ENCODE measurements at places on chromosomes 5 and 9.

- H3K36me3 ChIP-seq: peaks cover 4% of the 10 kb centered on the region
- H3K4me3 ChIP-seq: peak overlapping the region; percentile 99
- peaks cover 21% of the 10 kb centered on the region for H3K27me3 ChIP-seq
- peak; percentile 69 for DNase-seq
- peak overlapping the region; percentile 99 for H3K27ac ChIP-seq
- peaks cover 26% of the 10 kb centered on the region for H3K4me1 ChIP-seq
Measured at GRCh38 chr5:134524272-134524825, 1.1 kb upstream of the JADE2 start.

GRCh38 chr9:109039539-109039938 lies 26.2 kb upstream of the CTNNAL1 start:
- no peak overlapping the region for H3K27ac ChIP-seq
- peaks cover 1% of the 10 kb centered on the region for H3K4me1 ChIP-seq

GRCh38 chr9:21027295-21027694 lies 4.1 kb downstream of the HACD4 start:
- no peak overlapping the region for H3K27ac ChIP-seq
- DNase-seq: no peak
- peaks cover 46% of the 10 kb centered on the region for H3K36me3 ChIP-seq
- H3K4me3 ChIP-seq: no peak overlapping the region
- no peaks in the 10 kb centered on the region for H3K27me3 ChIP-seq

DNA sequence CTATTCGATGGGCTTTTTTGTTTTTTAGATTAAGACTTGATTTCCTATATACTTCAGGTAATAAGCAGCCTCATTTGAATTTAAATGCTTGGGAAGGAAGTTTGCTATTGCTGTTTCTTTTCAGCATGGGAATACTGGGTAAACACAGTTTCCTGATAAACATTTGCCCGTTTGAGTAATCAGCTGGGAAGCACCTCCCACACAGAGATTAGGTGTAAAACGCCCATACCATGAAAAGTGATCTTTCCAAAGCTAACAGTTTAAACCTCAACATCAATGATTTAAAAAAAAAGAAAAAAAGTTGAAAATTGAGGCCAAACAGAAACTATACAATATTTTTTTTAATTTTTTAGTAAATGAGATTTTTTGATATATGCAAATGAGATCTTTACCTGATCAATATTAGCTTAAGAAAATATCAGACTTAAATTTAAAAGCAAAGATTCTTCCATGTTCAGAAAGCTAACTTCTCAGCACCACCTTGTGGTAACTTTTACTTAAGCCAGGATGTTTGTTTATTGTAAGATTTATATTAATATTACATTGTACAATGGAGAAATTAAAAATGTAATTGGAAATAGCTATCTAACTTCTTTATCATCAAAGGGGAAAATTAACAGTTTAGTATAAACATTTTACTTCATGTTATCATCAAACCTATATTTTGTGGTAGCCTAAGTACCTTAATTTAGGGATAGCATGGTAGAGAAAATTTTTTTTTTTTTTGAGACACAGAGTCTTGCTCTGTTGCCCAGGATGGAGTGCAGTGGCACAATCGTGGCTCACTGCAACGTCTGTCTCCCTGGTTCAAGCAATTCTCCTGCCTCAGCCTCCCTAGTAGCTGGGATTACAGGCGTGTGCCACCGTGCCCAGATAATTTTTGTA lies 39.8 kb downstream of the F2RL2 start:
- DNase-seq: no peak
- H3K36me3 ChIP-seq: peaks cover 17% of the 10 kb centered on the region
- H3K4me3 ChIP-seq: no peak overlapping the region

DNA sequence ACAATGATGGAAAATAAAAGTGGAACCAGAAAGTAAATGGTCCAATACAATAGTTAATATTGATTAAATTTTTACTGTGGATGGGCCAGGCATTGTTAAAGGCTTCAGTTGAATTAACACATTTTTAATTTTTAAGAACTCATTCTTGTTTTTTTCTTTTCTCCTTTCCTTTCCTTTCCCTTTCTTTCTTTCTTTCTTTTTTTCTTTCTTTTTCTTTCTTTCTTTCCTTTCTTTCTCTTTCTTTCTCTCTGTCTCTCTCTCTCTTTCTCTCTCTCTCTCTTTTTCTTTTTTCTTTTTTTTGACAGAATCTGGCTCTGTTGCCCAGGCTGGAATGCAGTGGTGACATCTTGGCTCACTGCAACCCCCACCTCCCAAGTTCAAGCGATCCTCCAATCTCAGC lies 13.3 kb upstream of the OTULINL start:
- DNase-seq: no peak
- no peak overlapping the region for H3K27ac ChIP-seq
- H3K36me3 ChIP-seq: no peaks in the 10 kb centered on the region
- no peaks in the 10 kb centered on the region for H3K27me3 ChIP-seq

DNA sequence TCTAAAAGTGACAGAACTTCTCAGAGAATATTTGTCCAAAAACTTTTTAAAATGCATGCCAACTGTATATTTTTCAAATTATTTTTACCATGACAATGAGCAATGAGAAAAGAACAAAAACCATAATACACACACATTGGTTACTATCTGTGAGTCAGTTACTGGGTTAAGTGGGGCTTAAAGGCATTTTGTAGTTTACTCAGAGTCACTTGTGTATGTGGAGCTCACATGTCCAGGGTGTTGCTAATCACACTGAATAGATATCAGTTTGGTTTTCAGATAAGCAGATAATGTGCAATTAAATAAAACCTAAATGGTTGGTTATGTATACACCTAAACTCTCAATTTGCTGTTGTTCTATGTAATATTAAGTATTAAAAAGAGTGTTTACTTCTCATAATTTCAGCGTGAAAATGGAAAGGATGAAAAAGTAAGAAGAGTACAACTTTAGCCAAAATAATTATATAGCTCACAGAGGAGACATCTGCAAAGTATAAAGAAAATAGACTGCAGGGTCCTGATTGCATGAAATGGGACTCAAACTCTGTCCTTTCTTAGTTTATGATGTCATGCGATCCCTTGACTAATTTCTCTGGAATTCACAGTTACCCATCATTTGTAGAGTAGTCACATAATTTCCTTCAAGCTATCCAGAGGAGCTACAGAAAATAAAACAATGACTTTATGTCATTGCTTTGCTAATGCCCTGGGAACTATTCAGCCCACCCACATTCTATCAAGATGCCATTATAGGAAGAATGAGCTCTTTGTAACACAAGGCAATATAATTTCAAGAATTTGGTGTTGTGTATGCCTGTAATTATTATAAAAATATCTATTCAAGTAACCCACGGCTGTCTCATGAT lies 388.0 kb upstream of the ZNF608 start:
- no peak for DNase-seq
- no peak overlapping the region for H3K4me3 ChIP-seq
- no peaks in the 10 kb centered on the region for H3K4me1 ChIP-seq
- no peaks in the 10 kb centered on the region for H3K36me3 ChIP-seq
- H3K27me3 ChIP-seq: no peaks in the 10 kb centered on the region
- no peak overlapping the region for H3K27ac ChIP-seq

DNA sequence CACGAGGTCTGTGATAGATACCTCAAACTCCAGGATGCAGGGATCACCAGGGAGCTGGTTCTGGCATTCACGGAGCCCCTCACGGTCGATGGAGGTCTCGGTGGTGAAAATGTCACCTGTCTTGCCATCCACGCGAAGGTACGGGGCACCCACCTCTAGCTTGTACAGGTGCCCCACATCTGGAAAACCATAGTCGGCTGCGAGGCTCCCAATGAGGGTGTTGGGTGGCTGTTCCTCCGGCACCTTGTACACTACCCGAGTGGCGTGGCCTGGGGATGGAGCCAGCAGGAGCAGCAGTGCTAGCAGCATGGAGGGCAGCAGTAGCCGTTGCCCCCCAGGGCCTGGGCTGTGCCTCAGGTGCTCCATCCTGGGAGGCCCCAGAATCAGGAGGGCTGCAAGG lies 9.2 kb downstream of the PCDH1 start:
- H3K36me3 ChIP-seq: no peaks in the 10 kb centered on the region
- H3K4me1 ChIP-seq: no peaks in the 10 kb centered on the region
- DNase-seq: no peak
- H3K27me3 ChIP-seq: peaks cover 32% of the 10 kb centered on the region
- no peak overlapping the region for H3K27ac ChIP-seq

GRCh38 chr5:43243270-43243669 lies 51.2 kb downstream of the NIM1K start:
- peaks cover 13% of the 10 kb centered on the region for H3K27me3 ChIP-seq
- H3K27ac ChIP-seq: no peak overlapping the region
- peaks cover 8% of the 10 kb centered on the region for H3K4me1 ChIP-seq
- no peak overlapping the region for H3K4me3 ChIP-seq
- no peak for DNase-seq

DNA sequence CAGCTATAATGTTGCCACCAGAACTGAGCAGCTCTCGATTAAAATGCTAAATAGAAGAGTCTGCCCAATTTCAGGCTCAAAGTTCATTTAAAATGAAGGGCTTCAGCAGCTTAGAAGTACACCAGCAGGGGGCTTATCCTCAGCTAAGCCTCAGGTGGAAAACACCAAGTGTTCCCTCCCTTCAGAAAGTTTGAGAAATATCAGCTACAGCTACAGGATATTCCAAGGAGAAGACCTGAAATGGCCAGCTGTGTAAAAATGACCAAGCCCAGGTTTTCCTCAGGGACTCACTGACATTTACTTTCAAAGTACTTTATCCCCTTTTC lies 395.4 kb downstream of the DTWD2 start:
- H3K4me3 ChIP-seq: no peak overlapping the region
- H3K27ac ChIP-seq: no peak overlapping the region
- no peak for DNase-seq
- no peaks in the 10 kb centered on the region for H3K36me3 ChIP-seq
- H3K4me1 ChIP-seq: no peaks in the 10 kb centered on the region
- no peaks in the 10 kb centered on the region for H3K27me3 ChIP-seq

DNA sequence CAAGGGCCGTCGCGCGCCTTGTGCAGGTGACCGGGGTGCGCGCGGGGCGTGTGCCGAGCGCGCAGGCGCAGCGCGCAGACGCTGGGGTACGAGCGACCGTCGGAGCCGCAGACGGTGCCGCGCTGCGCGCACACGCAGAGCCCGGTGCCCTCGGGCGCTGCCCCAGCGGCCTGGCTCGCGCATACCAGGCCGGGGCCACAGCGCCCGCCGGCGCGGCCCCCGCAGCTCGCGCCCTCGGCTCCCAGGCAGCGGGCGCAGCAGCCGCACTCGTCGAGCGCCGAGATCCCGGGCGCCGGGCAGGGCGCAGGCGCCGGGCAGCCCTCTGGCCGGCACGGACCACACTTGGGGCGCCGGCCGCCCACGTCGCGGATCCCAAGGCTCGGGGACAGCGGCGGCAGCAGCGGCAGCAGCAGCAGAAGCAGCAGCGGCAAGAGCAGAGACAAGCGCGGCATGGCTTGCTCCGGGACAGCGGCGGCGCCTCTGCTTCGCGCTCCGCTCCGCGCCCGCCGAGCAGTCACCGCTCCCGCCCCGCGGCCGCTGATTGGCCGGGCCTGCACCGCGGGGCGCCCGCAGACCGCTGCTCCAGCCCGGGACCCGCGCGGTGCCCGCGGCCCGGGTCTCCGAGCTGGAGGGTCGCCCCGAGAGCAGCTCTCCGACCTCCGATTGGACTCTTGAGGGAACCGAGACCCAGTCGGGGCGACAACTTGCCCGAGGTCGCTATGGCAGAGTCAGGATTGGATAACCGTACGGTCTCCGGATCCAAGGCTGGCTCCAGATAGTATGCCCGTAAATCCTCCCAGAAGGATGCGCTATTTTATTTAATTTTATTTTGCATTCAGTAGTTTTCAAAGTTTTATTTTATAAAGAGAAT lies at the start of gene IGFBPL1:
Gene IGFBPL1, minus strand, starts transcription at position 482 of the 871 bp plus-strand sequence. Its CDS starts 30 bp downstream, at position 452.
- peaks cover 42% of the 10 kb centered on the region for H3K27me3 ChIP-seq
- H3K4me3 ChIP-seq: no peak within 1 kb of the TSS
- DNase-seq: no peak
- H3K27ac ChIP-seq: no peak within 1 kb of the TSS
- peaks cover 6% of the 10 kb centered on the region for H3K4me1 ChIP-seq
- H3K36me3 ChIP-seq: no peaks in the 10 kb centered on the region

DNA sequence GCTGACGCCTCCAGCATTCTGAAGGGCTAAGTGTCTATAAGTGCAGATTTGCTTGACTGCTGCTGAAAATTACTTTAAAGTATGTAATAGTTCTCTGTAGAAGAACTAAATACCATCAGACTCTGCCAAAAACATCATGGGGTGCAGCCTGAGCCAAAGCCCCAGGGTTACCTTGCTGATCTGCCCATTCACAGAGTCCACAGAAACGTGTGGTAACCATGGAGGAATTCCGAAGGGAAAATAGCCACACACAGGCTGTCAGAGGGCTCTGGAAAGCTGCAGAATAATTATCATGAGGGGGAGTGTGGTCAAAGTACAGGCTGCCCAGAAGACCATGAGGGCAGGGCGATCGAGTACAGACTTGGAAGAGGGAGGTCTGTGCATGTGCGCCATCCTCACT lies 36.4 kb downstream of the RETREG1 start:
- DNase-seq: no peak
- H3K27me3 ChIP-seq: no peaks in the 10 kb centered on the region
- H3K36me3 ChIP-seq: peaks cover 15% of the 10 kb centered on the region
- peaks cover 10% of the 10 kb centered on the region for H3K4me1 ChIP-seq

Measured in activated CD4-positive, alpha-beta T cell treated with anti-CD3 and anti-CD28 coated beads, Interleukin-2, amount 10 ng/mL, durations not matched to agents 7 days and 5 days (primary cell).